ENCODE measurements at places on chromosomes 1 and 21.

GRCh38 chr1:78663923-78664322, 14.3 kb downstream of the IFI44 start:
- no peak for DNase-seq

GRCh38 chr1:6235296-6235677, 477 bp downstream of the ICMT start:
- DNase-seq, result no peak

DNA sequence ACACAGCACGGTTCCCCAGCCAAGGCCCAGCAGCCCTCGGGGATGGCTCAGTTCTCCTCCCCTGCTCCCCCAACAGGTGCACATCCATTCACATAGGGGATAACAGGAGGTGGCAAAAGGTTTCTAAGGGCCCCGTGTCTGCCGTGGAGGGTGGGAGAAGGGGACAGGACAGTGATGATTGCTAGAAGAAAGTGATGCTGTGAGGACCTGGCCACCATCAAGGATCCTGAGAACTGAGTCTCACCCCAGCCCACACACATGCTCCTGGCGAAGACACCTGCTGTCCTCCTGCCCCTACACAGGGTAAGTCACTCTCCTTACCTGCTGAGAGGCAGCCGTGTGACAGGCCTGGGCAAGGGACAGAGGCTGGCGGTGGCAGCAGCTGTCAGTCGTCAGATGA, 54.5 kb downstream of the GNG4 start:
- DNase-seq, result no peak

DNA sequence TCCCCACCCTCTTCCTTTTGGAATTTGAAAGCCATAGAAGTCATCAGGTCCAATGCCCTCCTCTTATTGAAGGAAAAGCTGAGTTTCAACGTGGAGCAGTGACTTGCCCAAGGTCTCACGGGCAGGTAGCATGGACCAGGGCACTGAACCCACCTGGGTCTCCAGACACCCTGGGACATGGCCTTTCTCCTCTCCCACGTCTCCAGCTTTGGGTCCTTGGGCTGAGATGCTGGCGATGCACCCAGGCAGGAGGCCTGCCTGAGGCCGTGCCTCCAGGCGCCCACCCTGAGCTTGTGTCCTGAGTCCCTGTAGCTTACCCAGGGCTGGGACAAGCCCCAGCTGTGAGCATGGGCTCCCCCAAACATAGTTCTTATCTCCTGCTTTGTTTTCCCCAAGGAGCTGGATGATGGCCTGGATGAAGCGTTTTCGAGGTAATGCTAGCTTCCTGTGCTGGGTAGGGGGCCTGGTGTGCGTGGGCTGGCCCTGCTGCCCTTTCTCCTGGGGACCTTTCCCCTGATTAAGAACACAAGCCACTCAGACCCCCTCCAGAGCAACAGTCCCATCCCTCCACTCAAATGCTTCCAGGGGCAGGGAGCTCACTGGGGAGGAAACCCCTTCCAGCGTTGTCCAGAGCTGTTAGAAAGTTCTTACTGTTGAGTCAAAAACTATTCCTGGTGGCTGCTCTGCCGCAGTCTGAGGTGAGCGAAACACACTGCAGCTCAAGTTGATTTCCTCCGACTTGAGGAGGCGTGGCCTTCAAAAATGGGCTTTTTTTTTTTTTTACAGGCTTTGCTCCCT, 21.6 kb downstream of the LDLRAP1 start:
- no peak for DNase-seq

GRCh38 chr1:90384193-90384592, 332.9 kb downstream of the BARHL2 start:
- DNase-seq, result no peak

DNA sequence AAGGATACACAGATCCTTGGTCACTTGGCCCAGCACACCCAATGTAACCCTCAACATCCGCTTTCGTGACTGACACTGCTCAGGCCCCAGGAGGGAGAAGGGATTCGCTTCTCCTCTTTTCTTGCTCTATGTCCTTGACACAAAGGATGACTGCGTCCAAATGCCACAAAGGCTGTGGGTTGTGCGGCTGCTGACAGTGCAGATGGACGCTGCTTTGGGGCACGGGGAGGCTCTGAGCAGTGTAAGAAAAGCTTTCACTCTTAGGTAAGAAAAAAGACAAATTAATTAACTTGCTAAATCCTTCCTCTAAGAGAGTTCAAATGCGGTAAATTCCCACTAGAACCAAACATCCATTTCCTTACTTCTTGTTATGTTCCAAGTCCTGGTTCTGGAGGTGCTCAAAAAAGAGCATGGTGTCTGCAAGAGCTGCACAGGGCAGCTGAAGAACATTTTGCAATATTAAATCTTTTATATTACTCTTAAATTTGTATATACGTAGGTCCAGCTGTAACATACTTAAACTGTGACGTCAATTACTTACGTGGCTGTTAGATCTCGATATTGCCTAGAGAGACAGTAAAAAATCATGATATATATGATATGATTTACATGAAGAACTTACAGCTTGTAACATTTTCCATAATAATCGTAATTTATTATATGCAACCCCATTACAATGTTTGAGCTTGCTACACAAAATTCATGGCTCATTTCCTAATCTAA, 19.4 kb upstream of the EPHB2 start:
- no peak for DNase-seq

DNA sequence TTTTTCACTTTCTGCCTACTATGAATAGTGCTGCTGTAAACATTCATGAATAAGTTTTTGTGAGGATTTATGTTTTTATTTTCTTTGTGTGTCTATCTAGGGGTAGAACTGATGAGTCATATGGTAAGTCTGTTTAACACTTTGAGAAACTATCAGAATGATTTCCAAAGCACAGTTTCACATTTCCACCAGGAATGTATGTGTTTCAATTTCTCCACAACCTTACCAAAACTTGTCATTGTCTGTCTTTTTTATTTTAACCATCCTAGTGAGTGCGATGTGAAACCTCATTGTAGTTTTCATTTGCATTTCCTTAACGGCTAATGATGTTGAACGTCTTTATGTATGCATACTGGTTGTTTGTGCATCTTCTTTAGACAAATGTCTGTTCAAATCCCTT, 23.5 kb downstream of the RNASEL start:
- no peak for DNase-seq

GRCh38 chr1:101295209-101295608, 58.4 kb downstream of the S1PR1 start:
- no peak for DNase-seq

DNA sequence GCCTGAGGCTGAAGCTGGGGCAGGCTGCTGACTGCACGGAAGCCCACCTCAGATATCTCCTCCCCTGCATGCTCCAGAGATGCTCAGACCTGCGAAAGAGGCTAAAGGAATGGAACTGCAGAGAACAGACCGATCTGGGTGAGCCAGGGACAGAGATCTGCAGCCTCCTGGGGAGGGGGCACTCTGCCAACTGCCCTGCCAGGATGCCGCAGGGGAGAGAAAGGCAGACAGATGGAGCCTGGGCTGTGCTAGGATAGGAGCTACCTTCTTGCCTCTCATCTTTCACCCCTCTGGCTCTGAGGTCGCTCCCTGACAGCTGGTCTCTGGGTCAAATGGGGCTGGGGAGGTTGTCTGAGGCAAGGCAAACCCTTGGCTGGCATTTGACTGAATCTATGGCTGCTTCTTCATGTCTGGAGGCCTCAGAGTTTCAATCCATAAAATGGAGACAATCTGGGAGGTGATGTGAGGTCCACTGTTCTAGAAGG, 238.2 kb downstream of the GRIK3 start:
- DNase-seq, result no peak

DNA sequence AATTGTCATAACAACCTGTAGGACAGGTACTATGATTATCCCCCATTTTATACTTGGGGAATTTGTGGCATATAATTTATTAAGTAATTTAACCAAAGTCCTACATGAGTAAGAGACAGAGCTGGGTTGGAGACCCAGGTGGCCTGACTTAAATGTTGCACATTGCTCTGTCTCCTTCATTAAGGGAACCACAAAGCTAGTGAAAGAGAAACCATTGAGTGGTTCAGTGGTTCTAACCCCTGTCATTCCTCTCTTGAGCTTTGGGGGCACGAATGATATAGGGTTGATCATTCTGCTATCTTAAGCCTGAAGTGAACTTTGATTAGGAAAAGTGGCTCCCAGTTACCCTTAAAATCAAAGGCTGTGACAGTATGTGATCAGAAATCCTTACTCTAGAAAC, 5.3 kb upstream of the MAP3K7CL start:
- DNase-seq, result no peak

GRCh38 chr1:170705981-170706380, 42.0 kb downstream of the PRRX1 start:
- DNase-seq, result no peak

DNA sequence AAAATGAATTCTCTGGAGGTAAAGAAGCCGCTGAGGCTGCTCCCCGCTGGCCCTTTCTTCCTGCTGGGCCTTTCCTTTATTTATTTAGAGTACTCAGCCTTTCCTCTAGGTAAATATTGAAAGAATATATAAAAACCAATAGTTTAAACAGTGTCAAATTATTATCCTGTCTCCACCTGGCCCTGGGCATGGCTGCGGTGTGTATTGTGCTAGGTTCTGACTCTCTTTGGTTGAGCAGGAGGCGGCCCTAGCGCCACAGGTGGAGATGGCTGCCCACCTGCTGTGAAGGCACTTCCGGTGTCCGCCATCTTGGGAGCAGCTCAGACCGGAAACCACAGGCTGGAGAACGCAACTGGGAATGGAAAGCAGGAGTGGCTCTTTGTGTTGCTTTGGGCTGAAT, 29.0 kb upstream of the CLDN14 start:
- DNase-seq, result no peak

GRCh38 chr1:160163615-160164014, 12.2 kb downstream of the ATP1A4 start:
- DNase-seq, result no peak

GRCh38 chr1:91201694-91202093, 179.9 kb upstream of the ZNF644 start:
- no peak for DNase-seq

DNA sequence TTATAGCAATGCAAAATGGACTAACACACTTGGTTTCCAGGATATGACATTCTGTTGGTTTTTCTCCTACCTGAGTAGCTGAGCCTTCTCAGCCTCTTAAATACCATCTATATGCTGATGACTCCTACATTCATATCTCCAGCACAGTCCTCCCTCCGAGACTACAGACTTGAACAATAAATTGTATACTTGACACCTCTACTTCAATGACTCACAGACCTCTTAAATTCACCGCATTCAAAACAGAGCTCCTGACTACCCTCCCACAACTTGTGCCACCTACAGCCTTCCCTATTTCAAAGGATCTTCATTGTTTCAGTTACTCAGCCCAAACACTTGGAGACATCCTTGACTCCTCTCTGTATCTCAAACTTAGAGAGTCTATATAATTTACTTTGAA, 66.8 kb upstream of the ASB17 start:
- DNase-seq, result no peak

DNA sequence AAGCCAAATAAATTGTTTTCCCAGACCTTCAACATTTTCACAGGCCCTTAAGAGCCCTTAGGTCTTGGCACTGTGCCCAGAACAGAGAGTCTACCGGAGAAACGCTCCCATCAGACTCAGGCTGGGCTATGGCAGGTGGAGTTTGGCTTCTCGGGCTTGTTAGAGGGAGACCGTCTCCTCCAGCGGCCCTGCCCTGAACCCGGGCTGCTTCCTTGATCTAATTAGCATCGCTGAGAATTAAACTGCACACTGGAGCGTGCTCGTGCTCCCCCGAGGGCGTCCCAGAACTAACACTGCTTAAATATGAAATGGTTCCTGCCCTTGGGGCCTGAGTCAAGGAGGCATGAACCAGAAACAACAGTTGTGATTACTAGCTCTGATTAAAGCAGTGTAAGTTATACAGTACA, 634.4 kb downstream of the MATN1 start:
- DNase-seq, result no peak

GRCh38 chr1:11380500-11380899, 98.5 kb upstream of the DISP3 start:
- DNase-seq, result no peak

GRCh38 chr1:63922848-63923247, 149.0 kb downstream of the ROR1 start:
- no peak for DNase-seq

GRCh38 chr1:93816970-93817678, 61.9 kb downstream of the DNTTIP2 start:
- DNase-seq, result no peak

- DNase-seq, result no peak
These were observed 12.5 kb downstream of the C1orf21 start for GRCh38 chr1:184399192-184399847.

- no peak for DNase-seq
These were observed 11.6 kb downstream of the CD160 start for GRCh38 chr1:145730900-145731299.

- no peak for DNase-seq
These were observed 30.7 kb downstream of the TRIM62 start for GRCh38 chr1:33151116-33151515.

DNA sequence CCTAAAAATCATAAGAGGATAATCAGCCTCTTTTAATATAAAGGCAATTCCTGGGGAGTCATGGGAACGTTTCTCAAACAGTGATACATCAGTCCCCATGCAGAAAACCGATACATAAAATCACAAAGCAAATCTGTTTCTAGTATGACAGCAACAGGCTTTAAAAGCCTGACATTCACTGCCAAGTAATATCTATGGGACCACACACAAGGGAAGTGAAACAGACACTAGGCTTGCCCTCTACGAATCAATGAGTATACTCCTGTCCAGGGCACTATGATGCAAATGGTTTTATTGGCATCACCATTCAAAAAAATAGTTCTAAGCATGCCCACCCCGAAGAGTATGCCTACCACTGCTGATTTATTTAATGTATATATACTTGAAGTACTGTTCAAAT, 54.4 kb downstream of the TIAM1 start:
- DNase-seq, result no peak

GRCh38 chr1:27990920-27991537, 31.3 kb downstream of the XKR8 start:
- no peak for DNase-seq

DNA sequence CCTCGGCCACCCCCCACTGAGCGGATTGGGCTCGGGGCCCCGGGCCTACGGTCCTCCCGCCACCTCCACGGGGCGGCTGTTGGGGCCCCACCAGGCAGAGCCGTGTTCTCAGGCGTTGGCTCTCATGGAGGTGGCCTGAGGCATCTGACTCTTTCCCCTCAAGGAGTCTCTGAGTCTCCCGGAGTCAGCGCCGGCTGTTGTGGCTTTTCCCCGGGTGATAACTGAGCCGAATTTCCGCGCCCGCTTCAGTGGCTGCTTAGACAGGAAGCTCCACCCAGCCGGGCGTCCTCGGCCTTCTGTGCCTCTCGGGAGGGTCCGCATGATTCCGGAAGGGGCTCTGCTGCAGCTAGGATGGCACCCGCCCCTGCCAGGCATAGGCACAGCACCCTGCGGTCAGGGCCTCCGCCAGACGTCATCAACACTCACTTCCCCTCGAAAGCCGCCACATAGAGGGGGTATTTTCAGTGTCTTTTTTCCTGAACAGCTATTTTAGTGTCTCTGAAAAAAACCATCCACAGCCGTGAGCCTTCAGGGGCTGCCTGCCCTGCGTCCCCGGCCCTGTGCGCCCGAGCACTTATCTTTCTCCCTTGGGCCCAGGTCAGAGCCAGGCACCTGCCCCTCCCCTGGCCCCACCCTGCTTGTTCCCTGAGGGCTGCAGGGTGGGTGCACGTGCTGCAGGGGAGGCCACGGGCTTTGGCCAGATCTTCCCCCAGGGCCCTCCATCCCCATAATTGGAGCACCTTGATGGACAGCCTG, 72.9 kb downstream of the SKI start:
- no peak for DNase-seq

- no peak for DNase-seq
These were observed 460.6 kb downstream of the DSCAM start for GRCh38 chr21:40386294-40386911.
